Endothelial cell of umbilical vein (primary cell): ENCODE measurements at places on chromosomes 16 and 17.

DNA sequence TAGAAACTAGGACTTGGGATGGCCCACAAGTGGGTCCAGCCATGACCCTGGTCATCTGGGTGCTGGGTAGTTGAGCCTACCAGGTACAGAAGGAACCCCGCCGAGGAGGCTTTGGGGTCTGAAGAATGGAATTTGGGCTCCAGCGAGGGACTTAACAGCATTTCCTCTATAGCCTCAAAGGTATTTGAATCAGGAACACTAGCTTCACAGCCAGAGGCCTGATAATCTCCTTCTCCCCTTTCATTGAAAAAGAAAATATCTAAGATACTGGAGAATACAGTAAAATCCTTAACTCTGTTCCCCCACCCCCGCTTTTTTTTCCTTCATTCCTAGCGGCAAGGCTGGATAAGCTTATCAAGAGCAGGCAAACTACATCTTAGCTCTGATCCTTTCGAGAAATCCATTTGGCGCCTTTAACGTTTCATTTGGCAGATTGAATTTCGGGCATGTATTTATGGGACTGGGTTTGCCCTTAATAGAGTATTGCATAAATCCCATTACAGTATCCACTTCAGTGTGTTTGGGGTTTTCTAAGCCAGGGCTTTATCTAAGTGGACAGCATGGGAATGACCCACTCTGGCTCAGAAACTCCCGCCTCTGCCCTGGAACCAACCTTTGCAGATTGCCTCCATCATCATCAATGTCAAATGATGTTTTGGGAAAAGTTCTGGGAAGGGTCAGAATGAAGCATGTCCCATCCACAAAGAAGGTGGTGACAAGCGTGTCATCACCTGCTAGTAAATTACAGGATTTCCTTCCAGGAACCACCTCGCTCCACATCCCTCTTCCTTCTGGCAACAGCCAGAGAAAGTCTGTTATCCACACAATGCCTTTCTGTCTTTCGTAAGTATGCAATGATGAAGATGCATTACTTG, 36.9 kb downstream of the XYLT1 start:
- no peak for DNase-seq

GRCh38 chr16:56269811-56270684, 78.8 kb downstream of the GNAO1 start:
- no peak for DNase-seq

DNA sequence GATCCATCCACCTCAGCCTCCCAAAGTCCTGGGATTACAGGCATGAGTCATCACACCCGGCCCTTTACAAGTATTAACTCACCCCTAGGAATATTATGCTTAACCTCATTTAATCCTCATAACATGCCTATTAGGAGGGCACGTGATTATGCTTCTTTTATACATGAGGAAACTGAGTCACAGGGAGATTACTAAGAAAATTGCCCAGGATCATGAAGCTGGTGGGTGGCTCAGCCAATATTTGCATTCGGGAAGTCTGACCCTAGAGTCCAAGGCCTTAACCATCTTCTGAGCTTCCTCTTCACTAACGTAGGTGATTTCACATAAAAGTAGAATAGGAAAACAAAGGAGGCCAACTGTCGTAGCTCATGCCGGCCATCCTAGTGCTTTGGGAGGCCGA, 19.0 kb upstream of the SNN start:
- no peak for DNase-seq

DNA sequence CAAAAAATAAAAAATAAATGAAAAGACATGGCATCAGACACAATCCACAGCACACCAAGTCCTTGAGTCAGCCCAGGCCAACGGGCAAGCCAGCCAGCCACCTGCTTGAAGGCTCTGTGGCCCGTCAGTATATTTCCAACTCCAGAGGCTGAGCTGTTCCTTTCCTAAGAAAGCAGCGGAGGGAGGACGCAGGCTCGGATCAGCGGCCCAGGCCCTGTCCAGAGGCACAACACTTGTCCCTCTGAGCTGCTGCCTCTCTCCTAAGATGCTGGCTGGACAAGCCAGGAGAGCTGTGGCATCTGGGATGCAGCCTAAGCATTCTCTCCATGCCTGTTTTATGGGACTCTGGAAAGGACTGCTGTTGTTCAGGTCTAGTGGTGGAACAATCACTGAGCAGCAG, 14.8 kb upstream of the NLRC3 start:
- no peak for DNase-seq

- DNase-seq: peak; percentile 56
Measured at GRCh38 chr16:29816694-29817441, 916 bp downstream of the PAGR1 start.

GRCh38 chr17:38439436-38439835, 11.2 kb downstream of the ARHGAP23 start:
- no peak for DNase-seq

DNA sequence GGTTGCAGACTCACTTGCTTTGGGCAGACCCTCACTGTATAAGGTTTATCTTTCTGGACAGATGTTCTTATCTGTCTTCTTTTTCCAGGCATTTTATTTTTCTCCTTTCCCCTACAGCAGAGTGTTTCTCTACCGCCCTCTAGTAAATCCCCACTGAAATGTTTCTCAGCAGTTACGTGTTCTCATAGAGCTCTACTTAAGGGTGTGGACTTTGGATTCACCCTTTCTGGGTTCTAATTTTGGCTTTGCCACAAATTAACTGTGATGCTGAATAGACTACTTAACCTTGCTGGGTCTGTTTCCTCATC, 2.0 kb downstream of the ADAT1 start:
- peak; percentile 58 for DNase-seq

DNA sequence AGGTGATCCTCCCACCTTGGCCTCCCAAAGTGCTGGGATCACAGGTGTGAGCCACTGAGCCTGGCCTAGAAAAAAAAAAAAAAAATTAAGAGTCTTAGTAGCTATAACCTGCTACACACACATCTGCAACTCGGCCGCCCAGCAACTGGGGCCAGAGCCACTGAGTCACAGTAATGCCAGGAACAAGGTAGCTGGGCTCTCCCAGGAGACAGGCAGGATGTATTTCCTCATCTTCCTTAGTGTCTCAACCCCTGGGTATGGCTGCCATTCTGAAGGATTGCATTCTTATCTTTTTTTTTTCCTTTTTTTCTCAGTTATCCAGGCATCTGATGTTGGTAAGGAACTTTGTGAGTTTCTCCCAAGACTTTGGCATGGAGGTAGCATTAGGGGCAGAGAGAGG, 7.1 kb upstream of the PSMD3 start:
- no peak for DNase-seq

- no peak for DNase-seq
Measured at GRCh38 chr16:50274326-50275097, 8.2 kb downstream of the ADCY7 start.

GRCh38 chr17:82783498-82783897, 31.6 kb downstream of the TBCD start:
- no peak for DNase-seq

DNA sequence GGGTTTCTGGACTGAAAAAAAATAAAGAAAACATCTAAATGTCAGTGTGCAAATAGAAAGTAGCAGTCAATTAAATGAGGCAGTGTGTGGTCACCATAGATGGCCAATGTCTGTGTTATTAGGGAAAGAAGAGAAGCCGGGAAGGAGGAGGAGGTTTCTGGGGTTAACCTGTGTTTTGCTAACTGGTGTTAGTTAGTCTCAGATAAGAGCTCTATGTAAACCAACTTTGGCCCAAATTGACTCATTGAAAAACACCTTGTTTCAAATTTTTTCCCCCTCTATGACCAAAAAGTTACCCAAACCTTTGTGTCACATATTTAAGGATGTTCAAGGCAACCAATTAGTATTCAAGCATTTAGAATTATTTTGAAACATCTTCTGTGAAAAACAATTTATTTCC, 530.9 kb downstream of the MAF start:
- DNase-seq: no peak

DNA sequence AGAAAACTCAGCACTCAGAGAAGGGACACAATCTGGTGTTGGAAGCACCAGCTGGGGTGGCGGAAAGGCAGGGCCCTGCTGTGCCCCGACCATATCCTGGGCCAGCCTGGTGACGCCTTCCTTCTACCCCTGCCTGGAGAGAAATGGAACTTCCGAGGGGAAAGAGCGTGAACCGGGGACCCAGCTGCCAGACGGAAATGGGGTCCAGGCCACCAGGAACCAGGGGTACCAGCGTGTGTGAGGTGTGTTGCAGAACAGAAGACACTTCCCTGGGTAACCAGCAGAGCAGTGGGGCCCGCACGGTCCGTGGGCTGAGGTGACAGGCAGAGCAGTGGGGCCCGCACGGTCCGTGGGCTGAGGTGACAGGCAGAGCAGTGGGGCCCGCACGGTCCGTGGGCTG, 6.8 kb downstream of the RAB40B start:
- DNase-seq: no peak
